Karpas-422 (cell line): ENCODE measurements at places on chromosomes 3 and 15.
A peak's percentile ranks its signal among the peaks of the same experiment; 100 is the strongest.

GRCh38 chr3:84960581-84960980, 1.8 kb downstream of the CADM2 start:
- no peak for DNase-seq

- DNase-seq, result peak; percentile 92
Observed at GRCh38 chr3:129233538-129233937, 15.9 kb upstream of the COPG1 start.

DNA sequence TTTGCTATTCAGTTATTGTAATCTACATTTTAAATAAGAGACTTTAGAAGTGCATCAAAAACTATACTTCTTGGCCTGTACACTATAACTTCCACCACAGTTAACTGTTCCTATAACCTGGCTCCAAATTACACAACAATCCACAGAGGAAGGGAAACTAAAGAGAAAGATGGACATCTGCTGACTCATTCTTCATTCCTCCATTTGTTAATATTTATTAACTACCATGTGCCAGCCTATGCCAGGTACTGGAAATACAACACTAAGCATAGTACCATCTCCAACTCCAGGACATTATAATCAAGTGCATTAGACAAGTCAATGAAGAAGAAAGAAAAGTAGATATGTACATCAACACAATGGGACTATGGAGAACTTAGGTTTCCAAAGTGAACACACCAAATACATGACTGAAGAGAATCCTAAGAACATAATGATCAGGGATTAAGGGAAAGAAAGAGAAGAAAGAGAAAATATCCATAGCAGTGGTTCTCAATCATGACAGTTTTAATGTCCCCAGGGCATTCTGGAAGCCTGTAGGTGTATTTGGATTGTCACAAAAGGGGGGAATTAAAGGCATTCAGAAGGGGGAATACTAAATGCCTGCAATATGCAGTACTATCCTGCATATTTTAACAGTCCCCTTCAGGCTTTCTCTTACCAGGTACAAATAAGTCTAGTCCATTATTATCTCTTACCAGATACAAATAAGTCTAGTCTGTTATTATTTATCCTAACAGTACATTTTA, 8.9 kb downstream of the ICE2 start:
- no peak for DNase-seq

DNA sequence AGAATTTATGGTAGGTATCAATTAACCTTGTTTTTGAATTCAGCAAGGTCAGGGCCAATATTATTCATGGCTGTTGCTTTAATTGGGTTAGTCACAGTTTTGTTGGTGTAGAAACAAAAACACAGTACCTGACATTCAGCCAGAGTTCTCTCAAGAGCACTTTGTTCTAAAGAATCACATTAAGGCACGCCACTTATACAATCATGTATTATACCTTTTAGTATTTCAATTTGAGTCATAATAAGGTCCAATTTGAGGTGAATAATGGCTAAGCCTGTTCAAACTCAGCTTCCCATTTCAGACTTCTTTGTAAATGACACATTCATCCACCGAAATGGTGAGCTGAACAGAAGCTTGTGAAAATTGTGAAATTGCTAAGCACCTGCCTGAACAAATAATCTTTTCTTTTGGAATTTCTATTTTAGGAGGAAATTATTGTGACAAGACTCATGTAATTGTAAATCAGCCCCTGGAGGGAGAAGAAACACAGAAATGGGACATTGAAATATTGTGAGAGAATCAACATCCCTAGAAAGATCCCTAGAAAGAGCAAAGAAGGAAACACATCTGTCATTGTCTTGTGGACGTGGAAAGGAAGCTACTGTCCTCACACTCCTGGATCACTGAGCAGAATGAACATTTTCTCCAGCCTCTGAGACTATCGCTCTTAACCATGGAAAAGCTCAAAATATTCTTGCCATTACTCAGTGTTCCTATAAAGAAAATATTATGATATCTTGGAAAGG, 29.3 kb downstream of the RIOX2 start:
- no peak for DNase-seq

DNA sequence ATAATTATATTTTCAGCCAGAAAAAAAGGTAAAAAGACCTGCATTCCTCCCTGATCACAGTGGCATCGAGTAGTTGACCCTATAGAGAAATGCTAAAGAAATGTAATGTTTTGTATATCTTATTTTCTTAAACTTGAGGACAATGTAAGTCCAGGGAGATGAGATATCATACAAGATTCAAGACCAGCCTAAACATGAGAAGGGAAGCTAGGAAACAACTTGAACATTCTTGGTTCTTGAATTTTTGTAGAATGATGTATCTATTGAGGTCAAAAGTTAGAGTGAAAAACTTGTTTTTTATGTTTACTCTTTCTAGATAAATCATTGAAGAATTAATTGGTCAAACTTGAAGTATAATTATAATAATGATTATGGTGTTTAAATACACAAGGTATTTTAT, 497.7 kb upstream of the TBL1XR1 start:
- no peak for DNase-seq

- peak; percentile 41 for DNase-seq
Observed at GRCh38 chr3:183264268-183264667, 11.2 kb downstream of the B3GNT5 start.

DNA sequence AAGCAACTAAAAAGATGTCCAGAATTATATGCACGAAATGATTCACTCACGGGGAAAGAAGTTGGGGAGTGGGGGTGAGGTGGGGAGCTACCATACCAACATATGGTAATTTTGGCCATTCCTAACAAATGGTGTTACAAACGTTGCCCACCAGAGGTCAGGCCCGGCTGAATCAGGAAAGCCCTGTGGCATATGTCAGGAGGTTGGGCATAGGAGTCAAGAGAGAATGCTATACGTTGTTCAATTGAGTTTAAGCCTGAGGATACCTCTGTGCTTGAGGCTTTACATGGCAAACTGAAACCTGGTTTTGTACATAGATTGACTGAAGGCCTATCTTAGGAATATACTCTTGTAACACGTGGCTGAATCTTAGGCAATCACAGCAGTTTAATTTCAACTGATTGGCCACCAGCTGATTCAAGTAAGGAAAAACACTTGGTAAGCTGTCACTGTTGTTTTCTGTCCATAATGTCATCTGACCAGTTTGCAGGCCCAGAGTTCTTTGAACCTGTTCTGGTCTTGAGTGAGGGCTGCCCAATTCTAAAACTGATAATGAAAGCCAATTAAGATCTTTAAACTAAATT, 23.4 kb upstream of the SLC2A2 start:
- peak; percentile 73 for DNase-seq
